ENCODE measurements at places on chromosomes 13 and 19.
A peak's percentile ranks its signal among the peaks of the same experiment; 100 is the strongest.

- DNase-seq = peak; percentile 55
Measured at GRCh38 chr19:44807652-44808462, 1.0 kb upstream of the BCAM start.

- DNase-seq = peak; percentile 75
Measured at GRCh38 chr13:32164622-32165268, 133.2 kb downstream of the FRY start.

DNA sequence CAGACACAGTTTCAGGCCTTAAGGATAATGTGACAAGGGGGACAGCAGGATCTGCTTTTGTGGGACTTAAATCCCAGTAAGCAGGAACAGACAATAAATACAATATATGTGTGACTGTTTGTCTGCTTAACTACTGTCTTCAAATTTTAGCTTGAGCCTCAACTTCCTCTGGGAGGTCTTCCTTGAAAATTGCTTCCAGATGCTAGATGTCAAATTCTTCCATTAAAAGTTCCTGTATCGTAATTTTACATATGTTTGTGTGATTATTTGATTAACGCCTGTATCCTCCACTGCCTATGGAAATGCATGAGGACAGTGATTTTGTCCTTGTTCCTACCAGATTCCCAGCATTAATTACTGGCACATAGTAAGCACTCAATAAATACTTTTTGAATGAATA is 385.5 kb downstream of the NDFIP2 start:
- no peak for DNase-seq

GRCh38 chr19:50677636-50678035 is 28.4 kb downstream of the C19orf81 start:
- DNase-seq = no peak

GRCh38 chr19:9528757-9529336 is 9.6 kb downstream of the ZNF426 start:
- no peak for DNase-seq

- DNase-seq = no peak
Measured at GRCh38 chr13:112843392-112844111, 125.5 kb upstream of the MCF2L start.

DNA sequence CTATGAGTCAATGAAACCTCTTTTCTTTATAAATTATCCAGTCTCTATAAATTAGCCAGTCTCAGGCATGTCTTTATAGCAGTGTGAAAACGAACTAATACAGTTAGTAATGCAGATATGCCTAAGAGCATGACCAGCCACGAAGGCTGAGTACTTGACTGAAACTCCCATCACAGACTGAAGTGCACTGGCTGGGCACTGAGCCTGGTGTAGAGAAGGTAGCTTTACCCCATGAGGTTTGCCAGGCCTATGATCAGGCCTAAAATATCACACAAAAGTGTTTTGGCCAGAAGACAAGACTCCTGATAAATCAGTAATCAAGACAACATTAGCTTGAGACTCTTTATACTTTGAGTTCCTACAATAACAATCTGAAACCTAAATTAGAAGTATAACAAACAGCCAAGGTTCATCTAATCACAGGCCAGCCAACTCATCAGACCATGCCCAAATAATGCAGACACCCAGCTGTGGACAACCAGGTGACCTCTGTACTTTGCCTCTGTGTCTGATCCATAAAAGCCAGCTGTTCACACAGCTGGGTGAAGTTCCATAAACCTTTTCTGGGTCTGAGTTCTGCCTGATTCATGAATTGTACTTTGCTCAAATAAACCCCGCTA is 771.8 kb upstream of the SLITRK1 start:
- no peak for DNase-seq

DNA sequence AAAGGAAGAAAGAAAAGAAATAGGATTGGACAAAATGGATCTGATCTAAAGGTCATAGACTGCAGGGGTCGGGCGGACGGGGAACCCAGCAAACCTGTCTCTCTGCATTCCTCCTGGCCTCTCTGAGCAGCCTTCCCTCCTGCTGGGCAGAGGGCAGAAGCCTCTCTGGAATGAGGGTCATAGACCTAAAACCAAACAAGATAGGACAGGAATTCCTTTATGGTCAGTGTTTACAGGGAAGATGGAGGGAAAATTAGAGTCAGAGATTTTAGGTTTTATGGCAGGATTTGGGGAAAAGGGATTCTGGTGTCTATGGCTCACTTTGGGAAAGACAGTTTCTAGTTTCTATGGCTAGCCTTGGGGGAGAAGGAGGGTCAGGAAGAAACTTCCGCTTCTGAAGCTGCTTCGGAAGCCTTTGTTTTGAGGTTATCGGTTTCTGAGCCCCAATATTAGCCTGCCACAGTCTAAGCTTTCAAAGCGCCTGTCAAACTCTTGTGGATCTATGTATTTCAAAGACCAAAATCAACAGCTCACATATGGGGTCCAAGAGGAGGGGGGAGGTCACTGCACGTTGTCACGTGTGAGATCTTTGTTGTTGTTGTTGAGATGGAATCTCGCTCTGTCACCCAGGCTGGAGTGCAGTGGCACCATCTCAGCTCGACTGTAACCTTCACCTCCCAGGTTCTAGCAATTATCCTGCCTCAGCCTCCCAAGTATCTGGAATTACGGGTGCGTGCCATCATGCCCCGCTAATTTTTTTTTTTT is 18.9 kb upstream of the DPRX start:
- DNase-seq = no peak

DNA sequence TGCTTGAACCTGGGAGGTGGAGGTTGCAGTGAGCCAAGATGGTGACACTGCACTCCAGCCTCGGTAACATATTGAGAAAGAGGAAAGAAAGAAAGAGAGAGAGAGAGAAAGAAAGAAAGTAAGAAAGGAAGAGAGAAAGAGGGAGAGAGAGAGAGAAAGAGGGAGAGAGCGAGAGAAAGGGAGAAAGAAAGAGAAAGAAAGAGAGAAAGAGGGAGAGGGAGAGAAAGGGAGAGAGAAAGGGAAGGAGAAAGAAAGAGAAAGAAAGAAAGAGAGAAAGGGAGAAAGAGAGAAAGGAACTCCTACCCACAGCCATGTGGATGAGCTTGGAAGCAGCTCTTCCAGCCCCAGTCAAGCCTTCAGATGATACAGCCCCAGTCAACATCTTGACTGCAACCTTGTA is 46.7 kb downstream of the ZNRF4 start:
- no peak for DNase-seq
